ENCODE measurements at places on chromosomes 2 and 18.

- no peak for DNase-seq
Observed at GRCh38 chr18:35508746-35509338, 11.1 kb upstream of the INO80C start.

- no peak for DNase-seq
Observed at GRCh38 chr2:113024764-113025163, 19.5 kb downstream of the IL36A start.

DNA sequence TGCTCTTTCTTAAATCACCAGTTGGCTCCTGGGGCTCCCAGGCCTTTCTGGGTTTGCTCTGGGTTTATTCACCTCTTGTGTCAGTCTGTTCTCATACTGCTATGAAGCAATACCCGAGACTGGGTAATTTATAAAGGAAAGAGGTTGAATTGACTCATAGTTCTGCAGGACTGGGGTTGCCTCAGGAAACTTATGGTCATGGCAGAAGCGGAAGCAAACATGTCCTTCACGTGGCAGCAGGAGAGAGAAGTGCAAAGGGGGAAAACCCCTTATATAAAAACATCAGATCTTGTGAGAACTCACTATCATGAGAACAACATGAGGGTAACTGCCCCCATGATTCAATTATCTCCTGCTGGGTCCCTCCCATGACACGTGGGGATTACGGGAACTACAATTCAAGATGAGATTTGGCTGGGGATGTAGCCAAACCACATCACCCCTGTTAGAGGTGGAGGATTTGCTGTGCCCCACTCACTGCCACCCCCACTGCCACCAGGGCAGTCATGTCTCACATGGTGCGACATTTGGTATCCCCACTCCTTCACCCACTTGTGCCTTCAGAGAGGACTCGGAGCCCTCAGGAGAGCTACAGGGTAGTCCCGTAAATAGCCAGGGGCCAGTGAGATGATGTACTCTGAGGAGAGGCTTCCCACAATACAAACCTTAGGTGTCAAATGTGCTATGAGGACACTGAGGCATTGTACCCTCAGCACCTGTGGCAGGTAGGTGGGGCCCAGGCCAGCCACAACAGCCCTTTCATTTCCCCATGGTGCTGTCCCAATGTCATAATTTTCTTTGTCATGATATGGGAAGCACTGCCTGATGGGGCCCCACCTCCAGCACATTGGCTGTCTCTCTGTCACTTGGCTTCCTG lies 35.7 kb downstream of the CDC42EP3 start:
- peak; percentile 92 for DNase-seq

DNA sequence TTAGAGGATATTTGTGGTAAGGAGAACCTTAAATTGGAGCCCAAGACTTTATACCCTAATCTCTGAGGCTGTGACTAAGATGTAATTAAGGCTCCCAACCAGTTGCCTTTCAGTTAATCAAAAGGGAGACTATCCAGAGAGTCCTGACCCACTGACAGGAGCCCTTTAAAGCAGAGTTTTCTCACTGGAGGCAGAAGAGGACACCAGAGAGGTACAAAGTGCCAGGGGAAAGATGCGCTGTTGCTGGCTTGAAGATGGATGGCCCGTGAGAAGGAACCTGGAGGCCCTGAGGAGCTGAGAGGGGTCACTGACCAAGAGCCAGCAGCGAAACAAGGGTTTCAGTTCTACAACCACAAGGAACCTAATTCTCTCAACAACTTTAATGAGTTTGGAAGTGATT lies 137.3 kb downstream of the TMEM131 start:
- DNase-seq: no peak

DNA sequence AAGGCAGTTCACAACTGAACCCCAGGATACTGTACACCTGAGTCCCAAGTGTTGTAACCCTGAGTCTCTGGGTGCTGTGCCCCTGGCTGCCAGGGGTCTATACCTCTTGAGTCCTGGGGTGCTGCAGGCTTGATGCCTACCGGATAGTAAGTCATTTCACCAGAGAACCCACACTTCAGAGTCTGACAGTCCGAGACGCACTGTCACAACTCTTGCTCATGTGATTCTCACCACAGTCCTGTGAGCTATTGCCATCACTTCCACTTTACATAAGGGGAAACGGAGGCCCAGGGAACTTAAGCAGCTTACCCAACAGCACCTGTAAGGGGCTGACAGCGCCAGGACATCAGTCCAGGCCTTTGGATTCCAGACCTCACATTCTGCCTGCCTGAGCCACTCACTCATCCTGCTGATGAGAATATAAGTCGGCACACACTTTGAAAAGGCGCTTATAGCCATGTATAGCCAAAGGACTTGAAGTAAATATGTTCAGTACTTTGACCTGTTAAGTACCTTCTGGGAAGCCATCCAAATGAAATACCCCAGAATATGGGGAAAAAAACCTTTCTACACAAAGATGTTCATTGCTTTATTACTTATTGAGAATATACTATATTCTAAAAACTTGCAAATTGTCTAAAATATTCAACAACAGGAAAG lies 180.7 kb upstream of the ID2 start:
- no peak for DNase-seq

DNA sequence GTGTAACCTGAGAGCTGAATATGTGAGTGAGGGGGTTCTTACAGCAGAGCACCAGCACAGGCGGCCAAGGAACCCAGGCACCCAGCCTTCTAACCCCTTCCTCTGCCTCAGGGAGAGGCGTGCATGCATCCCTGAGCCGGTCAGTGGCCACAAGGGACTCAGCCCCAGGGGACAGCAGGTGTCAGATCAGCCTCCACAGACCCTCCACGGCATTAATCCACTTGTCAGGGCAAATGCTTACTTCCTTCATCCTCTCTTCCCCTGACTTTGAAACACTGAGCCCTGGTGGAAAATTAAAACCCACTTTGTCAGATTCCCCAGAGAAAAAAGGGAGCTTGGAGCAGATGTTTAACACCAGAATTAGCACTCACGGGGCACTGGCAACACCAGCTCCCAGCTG lies 60.5 kb upstream of the SMAD2 start:
- no peak for DNase-seq

- DNase-seq: no peak
Observed at GRCh38 chr2:198700319-198700718, 757.4 kb downstream of the SATB2 start.
